ENCODE measurements at places on chromosomes 2 and 18.

DNA sequence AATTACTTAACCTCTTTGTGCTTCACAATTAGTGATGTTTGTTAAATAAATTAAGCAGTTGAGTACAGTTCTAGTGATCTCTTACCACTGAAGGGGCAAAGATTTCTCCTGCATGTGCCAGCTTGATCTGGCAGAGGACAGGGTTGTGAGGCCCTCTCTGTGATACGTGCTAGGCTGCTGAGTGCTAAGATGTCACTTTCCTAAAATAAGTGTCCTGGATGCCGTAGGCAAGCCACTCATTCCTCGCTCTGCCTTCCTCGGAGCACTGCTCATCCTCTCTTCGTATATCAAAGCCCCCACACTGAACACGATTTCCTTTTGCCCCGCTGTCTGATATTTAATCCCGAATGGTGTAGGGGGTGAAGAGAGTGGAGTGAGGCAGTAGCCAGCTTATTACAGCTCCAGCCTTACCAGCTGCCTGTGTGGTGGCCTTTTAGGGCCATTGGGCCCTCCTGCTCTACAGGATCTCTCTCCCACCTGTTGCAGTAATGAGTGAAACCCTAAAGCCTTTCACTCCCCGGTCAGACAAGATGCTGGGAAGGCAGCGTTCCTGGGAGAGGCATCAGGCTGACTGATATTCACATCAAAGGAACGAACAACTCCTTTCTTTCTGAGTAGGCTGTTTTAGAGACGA, 40.5 kb downstream of the PTPRM start:
- H3K4me3 ChIP-seq, result no peak overlapping the region
- no peak for DNase-seq
- H3K27me3 ChIP-seq, result no peaks in the 10 kb centered on the region
- H3K27ac ChIP-seq, result no peak overlapping the region
- no peaks in the 10 kb centered on the region for H3K36me3 ChIP-seq

- no peak overlapping the region for H3K27ac ChIP-seq
- peaks cover 4% of the 10 kb centered on the region for H3K4me1 ChIP-seq
- no peak overlapping the region for H3K4me3 ChIP-seq
- no peaks in the 10 kb centered on the region for H3K27me3 ChIP-seq
- no peak for DNase-seq
These were observed 245.5 kb downstream of the FIGN start for GRCh38 chr2:163490281-163490680.

DNA sequence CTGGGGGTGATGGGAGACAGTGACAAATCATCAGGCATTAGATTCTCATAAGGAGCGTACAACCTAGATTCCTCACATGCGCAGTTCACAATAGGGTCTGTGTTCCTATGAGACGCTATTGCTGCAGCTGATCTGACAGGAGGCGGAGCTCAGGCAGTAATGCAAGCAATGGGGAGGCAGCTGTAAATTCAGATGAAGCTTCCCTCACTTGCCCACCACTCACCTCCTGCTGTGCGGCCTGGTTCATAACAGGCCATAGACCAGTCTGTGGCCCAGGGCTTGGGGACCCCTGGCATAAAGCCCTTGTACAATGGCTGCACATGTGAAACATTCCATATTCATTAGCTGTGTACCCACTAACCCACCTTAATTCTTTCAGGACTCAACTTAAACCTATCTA, 18.0 kb downstream of the NMUR1 start:
- H3K4me3 ChIP-seq, result no peak overlapping the region
- H3K4me1 ChIP-seq, result peaks cover 8% of the 10 kb centered on the region
- H3K27me3 ChIP-seq, result peaks cover 8% of the 10 kb centered on the region
- no peak for DNase-seq
- H3K36me3 ChIP-seq, result no peaks in the 10 kb centered on the region
- no peak overlapping the region for H3K27ac ChIP-seq

GRCh38 chr2:239936838-239937581, 88.1 kb downstream of the NDUFA10 start:
- H3K4me3 ChIP-seq, result no peak overlapping the region
- peaks cover 8% of the 10 kb centered on the region for H3K27me3 ChIP-seq
- H3K36me3 ChIP-seq, result no peaks in the 10 kb centered on the region
- DNase-seq, result no peak
- H3K27ac ChIP-seq, result no peak overlapping the region
- H3K4me1 ChIP-seq, result no peaks in the 10 kb centered on the region

GRCh38 chr2:69960821-69961220, 610 bp downstream of the ASPRV1 start:
- no peaks in the 10 kb centered on the region for H3K36me3 ChIP-seq
- H3K4me1 ChIP-seq, result peaks cover 10% of the 10 kb centered on the region
- H3K27ac ChIP-seq, result no peak overlapping the region
- H3K27me3 ChIP-seq, result no peaks in the 10 kb centered on the region
- H3K4me3 ChIP-seq, result no peak overlapping the region

GRCh38 chr2:126436411-126436810, 219.5 kb upstream of the GYPC start:
- H3K27ac ChIP-seq, result no peak overlapping the region
- no peaks in the 10 kb centered on the region for H3K27me3 ChIP-seq
- H3K4me1 ChIP-seq, result no peaks in the 10 kb centered on the region
- H3K4me3 ChIP-seq, result no peak overlapping the region
- no peaks in the 10 kb centered on the region for H3K36me3 ChIP-seq
- DNase-seq, result no peak

GRCh38 chr18:57269756-57270155, 82.6 kb upstream of the ST8SIA3 start:
- no peak for DNase-seq
- no peaks in the 10 kb centered on the region for H3K27me3 ChIP-seq
- H3K27ac ChIP-seq, result no peak overlapping the region
- H3K4me3 ChIP-seq, result no peak overlapping the region
- peaks cover 10% of the 10 kb centered on the region for H3K4me1 ChIP-seq

- H3K36me3 ChIP-seq, result no peaks in the 10 kb centered on the region
- no peak overlapping the region for H3K4me3 ChIP-seq
- H3K4me1 ChIP-seq, result peaks cover 32% of the 10 kb centered on the region
- H3K27ac ChIP-seq, result no peak overlapping the region
These were observed 163.7 kb upstream of the NDUFV2 start for GRCh38 chr18:8938817-8939216.

DNA sequence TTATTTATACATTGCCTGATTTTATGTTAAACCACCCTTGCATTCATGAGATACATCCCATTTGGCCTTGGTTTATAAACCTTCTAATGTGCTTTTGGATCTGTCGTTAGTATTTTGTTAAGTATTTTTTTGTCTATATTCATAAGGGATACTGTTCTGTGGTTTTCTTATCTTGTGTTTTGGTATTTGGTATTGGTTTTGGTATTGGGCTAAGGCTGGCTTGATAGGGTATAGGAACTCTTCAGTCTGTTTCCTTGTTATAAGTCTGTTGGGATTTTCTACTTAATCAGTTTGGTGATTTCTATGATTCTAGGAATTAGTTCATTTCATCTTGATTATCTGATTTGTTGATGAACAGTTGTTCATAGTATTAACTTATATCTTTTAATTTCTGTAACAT, 49.2 kb downstream of the RELCH start:
- H3K27me3 ChIP-seq, result no peaks in the 10 kb centered on the region
- H3K27ac ChIP-seq, result no peak overlapping the region
- H3K36me3 ChIP-seq, result peaks cover 3% of the 10 kb centered on the region
- no peaks in the 10 kb centered on the region for H3K4me1 ChIP-seq

- H3K27me3 ChIP-seq, result no peaks in the 10 kb centered on the region
- no peak overlapping the region for H3K27ac ChIP-seq
- H3K4me1 ChIP-seq, result no peaks in the 10 kb centered on the region
- no peak for DNase-seq
These were observed 1548.8 kb upstream of the LRRTM1 start for GRCh38 chr2:81853341-81853740.

DNA sequence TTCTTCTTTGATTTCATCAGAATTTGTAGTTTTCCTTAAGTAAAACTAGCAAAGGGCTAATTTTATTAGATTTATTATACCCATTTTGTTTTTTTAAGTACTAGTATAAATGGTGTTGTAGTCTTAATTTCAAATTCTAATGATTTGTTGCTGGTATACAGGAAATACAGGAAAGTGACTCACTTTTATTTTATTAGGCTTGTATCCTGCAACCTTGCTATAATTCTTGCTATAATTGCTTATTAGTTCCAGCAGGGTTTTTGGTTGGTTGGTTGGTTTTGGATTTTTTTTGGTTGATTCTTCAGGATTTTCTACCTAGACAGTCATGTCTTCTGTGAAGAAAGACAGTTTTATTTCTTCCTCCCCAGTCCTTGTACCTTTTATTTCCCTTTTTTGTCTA, 110.6 kb upstream of the IL1R2 start:
- no peaks in the 10 kb centered on the region for H3K4me1 ChIP-seq
- no peaks in the 10 kb centered on the region for H3K27me3 ChIP-seq
- no peak overlapping the region for H3K4me3 ChIP-seq
- DNase-seq, result no peak
- H3K27ac ChIP-seq, result no peak overlapping the region
- H3K36me3 ChIP-seq, result peaks cover 8% of the 10 kb centered on the region

DNA sequence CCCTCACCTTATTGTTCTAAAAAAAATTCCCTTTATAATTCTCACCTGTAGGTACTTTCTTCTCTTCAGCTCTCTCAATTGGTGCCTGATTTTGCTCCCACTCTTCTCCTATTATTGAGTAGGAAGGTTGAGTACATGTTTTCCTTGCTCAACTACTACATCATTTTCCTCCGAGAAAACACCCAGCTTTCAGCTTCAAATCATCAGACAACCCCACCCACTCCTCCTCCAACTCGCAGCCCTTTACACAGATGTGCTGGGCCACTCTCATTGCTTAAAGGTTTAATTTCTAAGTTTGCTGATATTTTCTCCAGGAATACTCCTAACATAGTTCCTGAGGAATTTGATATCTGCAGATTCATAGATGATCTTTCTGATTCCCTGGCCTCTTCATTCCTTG, 734.4 kb upstream of the ZEB2 start:
- no peaks in the 10 kb centered on the region for H3K36me3 ChIP-seq
- no peak overlapping the region for H3K27ac ChIP-seq
- no peaks in the 10 kb centered on the region for H3K27me3 ChIP-seq
- no peak for DNase-seq

DNA sequence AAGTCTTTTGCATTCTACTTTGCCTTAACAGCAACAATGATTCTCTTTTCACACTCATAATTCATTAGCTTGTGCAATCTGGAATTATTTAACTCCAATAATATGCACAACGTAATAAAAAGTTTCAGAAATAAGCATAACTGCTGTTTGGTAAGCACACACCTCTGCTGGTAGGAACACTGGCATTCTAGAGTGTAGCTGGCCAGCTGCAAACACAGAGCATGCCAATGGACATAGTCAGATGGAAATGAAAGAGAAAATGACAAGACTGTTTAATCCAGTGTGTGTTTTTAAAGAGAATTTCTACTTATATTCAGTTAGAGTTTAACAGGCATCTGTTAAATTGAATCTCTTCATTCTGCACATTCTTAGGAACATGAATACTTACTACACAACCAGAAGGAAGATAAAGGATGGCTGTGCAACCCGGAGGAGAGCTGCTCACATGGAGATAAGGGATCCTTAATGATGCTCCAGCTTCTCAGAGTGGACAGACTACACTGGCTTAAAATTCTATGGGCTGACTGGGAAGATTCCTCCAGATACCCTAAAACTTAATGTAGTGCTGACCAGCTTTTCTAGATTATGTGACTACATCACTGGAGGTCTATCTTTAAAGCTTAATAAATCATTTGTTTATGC, 94.6 kb upstream of the CHAC2 start:
- H3K27me3 ChIP-seq, result no peaks in the 10 kb centered on the region
- H3K4me3 ChIP-seq, result no peak overlapping the region
- H3K4me1 ChIP-seq, result no peaks in the 10 kb centered on the region
- no peak overlapping the region for H3K27ac ChIP-seq

DNA sequence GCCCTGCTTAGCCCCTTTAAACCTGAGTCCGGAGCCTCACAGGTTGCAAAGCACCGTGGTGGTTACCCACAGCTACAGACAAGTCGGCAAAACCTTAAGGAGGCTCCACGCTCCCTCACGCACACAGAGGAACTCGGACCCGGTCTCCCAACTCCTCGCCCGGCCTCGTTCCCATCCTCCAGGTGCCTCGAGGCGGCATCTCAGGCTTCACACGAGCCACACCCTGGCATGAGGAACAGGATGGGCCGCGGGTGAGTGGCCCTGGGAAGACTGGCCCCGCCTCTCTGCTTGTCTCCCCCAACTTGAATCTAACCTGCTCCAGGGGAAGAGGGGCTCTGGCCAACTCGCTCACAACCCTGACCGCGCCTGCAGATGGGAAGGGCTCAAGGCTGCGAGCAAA, 97.4 kb downstream of the EIPR1 start:
- no peaks in the 10 kb centered on the region for H3K4me1 ChIP-seq
- DNase-seq, result no peak
- no peaks in the 10 kb centered on the region for H3K36me3 ChIP-seq
- H3K27ac ChIP-seq, result no peak overlapping the region
- no peaks in the 10 kb centered on the region for H3K27me3 ChIP-seq
- no peak overlapping the region for H3K4me3 ChIP-seq

GRCh38 chr2:33317369-33318007, 159.0 kb upstream of the RASGRP3 start:
- no peaks in the 10 kb centered on the region for H3K27me3 ChIP-seq
- H3K27ac ChIP-seq, result no peak overlapping the region
- H3K36me3 ChIP-seq, result no peaks in the 10 kb centered on the region
- DNase-seq, result no peak

GRCh38 chr2:236896688-236897087, 189.0 kb upstream of the COPS8 start:
- no peak for DNase-seq
- H3K27ac ChIP-seq, result no peak overlapping the region
- H3K36me3 ChIP-seq, result no peaks in the 10 kb centered on the region
- H3K27me3 ChIP-seq, result no peaks in the 10 kb centered on the region
- no peak overlapping the region for H3K4me3 ChIP-seq

- no peak for DNase-seq
- no peaks in the 10 kb centered on the region for H3K4me1 ChIP-seq
- H3K27me3 ChIP-seq, result no peaks in the 10 kb centered on the region
These were observed 84.0 kb downstream of the NFATC1 start for GRCh38 chr18:79479761-79480161.

GRCh38 chr2:190468814-190469569, 60.8 kb downstream of the MFSD6 start:
- no peak overlapping the region for H3K4me3 ChIP-seq
- no peaks in the 10 kb centered on the region for H3K36me3 ChIP-seq
- H3K27me3 ChIP-seq, result no peaks in the 10 kb centered on the region

DNA sequence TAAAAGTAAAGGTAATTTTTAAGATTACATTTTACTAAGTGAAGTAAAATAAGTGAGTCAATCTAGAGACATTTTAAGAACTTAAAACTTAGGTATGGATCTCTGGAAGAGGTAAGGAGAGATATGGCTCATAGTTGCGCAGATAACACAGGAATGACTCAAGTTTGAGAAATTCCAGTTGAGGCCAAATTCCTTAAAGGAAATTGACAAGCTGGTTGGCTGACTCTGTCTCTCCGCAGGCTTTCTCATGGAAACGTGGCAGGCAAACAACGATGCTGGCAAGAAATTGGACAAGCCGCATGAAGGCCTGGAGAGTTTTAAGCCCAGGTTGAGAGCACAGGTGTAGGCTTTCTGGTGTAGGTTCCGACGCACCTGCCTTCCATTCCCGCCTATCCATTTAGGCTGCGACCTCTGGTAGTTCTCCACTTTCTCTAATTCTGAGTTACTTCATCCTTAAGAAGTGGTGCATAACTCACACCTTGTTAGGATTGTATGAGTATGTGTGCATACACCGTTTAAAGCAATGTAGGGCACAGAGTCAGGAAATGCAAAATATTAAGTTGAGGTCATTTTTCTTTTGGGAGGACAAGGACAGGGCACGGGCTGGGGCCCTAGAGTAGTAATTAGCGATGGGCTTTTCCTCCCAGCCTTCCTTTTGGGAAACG, 589 bp upstream of the DAW1 start:
- H3K36me3 ChIP-seq, result no peaks in the 10 kb centered on the region
- H3K27me3 ChIP-seq, result no peaks in the 10 kb centered on the region
- no peak overlapping the region for H3K4me3 ChIP-seq
- DNase-seq, result no peak

GRCh38 chr2:147636886-147637285, 207.9 kb upstream of the ACVR2A start:
- H3K4me1 ChIP-seq, result no peaks in the 10 kb centered on the region
- H3K27ac ChIP-seq, result no peak overlapping the region
- DNase-seq, result no peak
- H3K4me3 ChIP-seq, result no peak overlapping the region

All from neural progenitor cell (in vitro differentiated cells).